Stimulated activated CD4-positive, alpha-beta T cell treated with anti-CD3 and anti-CD28 coated beads, Interleukin-2, amount 100 ng/mL, for 4 hours (primary cell): ENCODE measurements at places on chromosomes 3 and 15.

GRCh38 chr3:197516517-197516889 is 39.3 kb downstream of the BDH1 start:
- peak; percentile 32 for DNase-seq

DNA sequence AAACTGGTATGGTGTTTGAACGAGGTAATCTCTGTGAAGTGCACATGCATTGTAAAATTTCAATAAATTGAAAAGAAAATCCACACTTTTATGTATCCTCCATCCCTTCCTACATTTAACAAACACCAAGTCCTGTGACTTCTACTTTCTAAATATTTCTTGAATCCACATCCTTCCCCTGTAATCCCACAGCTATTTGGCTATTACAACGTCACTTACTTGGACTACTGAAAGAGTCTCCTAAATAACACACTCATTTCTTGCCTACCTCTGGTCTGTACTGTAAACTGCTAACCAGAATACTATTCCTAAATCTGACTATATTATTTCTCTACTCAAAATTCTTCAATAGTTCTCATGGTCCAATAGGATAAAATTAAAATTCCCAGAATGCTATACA is 176.1 kb downstream of the NEK10 start:
- DNase-seq = no peak

- no peak for DNase-seq
Measured at GRCh38 chr3:10883478-10884234, 67.6 kb downstream of the SLC6A11 start.

- no peak for DNase-seq
Measured at GRCh38 chr3:155778462-155778861, 27.6 kb downstream of the C3orf33 start.

DNA sequence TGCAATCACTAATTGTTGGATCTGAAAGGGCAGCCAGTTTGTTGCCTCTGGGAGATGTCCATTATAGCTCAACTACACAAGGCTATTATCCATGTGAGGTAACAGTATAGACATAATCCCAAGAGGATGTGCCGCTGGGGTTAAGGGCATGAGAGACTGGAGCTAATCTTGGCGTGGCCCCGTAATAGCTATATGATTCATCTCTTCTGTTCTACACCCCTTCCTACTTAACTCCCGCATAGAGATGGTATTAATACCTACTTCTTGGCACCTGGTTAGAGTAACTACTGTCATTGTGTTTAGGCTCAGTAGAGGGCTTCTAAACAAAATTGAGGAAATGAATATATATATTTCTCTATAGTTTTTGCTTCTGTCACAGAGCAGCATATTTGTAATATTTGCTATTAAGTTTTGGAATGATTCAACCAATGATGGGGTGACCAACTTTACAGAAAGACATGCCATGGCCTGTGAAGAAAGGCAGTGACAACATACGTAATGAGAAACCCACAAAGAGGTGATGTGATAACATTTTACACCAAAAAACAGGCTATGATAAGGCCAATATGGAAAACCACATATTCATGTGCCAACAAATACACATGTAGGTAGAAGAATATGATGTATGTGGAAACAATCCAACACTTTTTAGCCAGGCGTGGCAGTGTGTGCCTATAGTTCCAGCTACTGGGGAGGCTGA is 76.8 kb upstream of the DPH6 start:
- DNase-seq = no peak

DNA sequence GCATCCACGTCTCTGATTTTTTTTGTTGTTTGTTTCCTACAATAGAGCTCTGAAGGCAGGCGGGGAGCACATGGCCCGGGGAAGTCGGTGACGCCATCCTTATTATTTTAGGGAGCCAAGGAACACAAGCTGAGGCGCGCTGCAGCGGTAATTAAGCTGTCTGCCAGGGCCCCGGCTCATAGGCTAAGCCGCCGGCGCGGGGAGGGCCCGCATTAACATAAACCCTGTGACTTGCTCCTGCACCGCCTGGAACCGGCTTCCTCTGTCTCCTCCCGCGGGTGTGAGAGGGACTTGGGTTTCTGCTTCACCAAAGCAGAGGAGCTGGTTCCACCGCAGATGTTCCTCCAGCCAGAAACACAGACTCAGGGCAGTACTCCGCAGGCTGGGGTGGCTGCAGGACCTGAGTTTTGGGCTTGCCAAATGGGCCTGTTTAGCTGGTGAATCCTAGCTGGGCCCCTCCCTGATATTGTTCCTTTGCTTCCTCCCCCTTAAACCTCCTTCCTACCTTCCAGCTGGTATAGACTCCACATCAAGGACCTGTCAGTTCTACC is 25.3 kb downstream of the ANP32A start:
- DNase-seq = peak; percentile 43

DNA sequence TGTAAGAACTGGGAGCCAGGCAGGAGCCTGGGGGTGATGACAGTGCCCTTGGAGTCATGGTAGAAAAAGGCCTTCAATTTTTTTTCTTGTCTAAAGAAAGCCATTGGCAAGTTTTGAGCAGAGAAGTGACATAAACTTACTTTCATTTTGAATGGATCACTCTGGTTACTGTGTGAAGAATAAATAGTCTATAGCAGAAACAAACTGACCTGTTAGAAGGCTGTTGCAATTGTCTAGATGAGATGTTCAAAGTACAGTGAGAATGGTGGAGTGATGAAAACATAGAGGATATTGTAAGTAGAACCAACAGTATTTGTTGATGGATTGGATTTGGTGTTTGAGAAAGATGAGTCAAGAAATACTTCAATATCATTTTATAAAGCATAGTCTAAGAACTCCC is 439.9 kb downstream of the TBL1XR1 start:
- no peak for DNase-seq

- no peak for DNase-seq
Measured at GRCh38 chr3:194638991-194639605, 5.9 kb upstream of the TMEM44 start.

DNA sequence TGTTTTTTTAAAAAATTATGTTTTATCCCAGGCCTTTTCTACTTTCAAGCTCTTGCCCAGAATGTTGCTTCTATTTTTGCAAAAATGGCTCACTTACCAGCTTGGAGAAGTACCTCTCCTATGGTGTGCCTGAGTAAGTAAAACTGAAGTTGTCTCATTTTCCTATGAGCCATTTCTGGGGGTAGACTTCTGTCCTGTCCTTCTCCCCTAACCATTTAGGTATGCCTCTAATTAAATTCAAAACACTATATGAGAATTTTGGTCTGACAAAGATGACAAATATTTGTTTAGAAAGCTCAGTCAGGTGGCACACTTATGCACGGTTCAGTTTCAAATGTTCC is 282.5 kb upstream of the ICE2 start:
- no peak for DNase-seq

GRCh38 chr15:45702041-45702440 is 67.2 kb downstream of the SQOR start:
- no peak for DNase-seq

GRCh38 chr15:36183201-36183600 is 396.2 kb upstream of the CDIN1 start:
- DNase-seq = no peak

DNA sequence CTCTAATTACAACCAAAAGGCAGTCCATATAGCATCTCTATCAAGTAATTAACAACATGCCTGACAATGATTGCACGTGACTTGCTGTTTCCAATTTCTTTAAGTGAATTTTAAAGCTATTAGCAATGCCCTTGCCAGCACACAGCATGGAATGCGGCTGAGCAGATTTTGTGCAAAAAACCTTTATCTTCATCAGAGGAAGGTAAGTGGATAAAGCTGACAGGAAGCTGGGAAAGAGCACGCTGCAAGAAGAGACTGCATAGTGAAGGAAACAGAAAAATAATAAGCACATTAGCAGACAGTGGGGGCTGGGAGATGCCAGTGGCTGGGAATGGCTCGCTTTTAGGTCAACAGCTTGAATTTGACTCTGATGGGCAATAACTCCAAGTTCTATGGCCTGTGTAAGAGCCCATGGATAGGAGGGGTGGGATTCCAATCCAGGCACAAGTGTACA is 138.8 kb downstream of the PDZRN3 start:
- no peak for DNase-seq

- no peak for DNase-seq
Measured at GRCh38 chr15:94674296-94674695, 442.9 kb downstream of the MCTP2 start.

GRCh38 chr15:69857686-69858391 is 239.9 kb downstream of the TLE3 start:
- no peak for DNase-seq

GRCh38 chr3:134126153-134126552 is 96.4 kb upstream of the SLCO2A1 start:
- DNase-seq = no peak

GRCh38 chr3:9100513-9100894 is 137.2 kb upstream of the RAD18 start:
- DNase-seq = no peak

- no peak for DNase-seq
Measured at GRCh38 chr15:58441376-58442070, 9.7 kb downstream of the LIPC start.

DNA sequence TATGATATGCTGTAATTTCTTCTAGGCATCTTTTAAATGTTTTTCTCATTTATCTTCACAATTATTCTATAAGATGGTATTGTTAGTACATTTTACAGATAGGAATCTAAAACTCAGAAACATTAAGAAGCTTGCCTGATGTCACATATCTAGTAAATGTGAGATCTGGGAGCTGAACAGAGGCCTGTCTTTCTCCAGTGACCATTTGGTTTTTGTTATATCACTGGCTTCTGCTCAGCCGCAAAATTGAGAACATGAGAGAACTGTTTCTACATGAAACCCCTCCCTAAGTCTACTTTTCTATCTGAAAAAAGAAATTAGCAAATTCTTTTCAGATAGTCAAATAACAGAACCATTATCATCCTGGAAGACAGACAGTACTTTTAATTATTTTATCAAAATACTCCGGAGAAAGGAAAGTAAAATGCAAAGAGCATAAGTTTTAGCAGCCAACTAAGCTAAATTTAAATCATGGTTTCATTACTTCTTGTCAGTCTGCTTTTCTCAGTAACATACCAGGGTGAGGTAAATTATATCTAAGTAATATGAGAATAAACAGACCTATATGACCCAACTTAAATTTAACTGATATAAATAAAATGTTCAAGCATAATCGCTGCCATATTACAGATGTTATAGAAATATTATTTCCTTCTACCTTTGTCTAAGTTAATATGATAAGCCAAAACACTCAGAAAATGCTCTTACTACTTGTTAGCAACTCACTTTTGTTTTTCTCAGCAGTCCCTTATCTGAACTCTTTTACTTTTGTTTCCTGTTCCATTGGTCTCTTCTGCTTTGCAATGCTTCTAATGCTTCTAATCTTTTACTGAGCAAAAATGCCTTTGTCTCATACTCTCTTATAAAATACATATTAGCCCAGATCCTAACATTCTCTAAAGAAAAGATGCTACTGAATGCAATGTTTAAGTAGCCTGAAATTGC is 68.0 kb upstream of the MBNL1 start:
- DNase-seq = no peak

DNA sequence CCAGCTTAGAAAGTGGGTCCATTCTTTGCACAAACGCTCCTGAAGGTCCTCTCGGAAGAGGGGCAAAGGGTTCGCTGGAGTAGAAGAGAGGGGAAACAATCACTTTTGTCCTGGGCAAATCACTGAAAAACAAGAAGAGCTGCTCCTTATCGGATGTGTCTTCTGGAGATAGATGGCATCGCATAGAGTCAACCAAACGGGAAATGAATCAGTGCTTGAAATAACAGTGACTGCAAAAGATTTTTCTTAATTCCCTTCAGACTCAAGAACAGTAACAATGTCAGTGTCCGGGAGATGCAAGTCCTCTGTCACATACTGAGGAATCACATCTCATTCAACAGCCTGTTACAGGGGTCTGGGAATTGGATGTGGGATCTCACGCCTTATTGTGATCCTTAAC is 78.8 kb upstream of the PCSK6 start:
- DNase-seq = no peak

GRCh38 chr3:136749091-136749490 is 3.1 kb downstream of the STAG1 start:
- no peak for DNase-seq

GRCh38 chr15:90300988-90301706 is 35.7 kb downstream of the NGRN start:
- peak; percentile 12 for DNase-seq

DNA sequence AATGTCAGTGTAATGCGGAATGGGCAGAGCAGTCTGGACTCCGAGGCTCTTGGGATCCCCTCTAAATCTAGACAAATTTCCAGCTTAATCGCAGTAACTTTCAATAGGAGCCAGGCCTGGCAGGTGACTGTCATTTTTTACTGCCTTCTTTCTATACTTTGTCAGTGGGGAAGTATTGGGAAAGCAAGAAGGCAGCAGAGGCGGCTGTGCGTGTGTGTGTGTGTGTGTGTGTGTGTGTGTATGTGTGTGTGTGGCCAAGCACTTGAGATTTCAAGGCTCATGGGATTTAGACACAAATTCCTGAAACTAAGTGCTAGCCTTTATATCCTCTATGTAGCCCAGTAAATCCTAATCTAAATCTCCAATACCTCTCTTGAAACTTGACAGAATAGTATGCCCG is 49.3 kb upstream of the ANKRD34C start:
- no peak for DNase-seq

GRCh38 chr3:52093756-52094545 is 37.6 kb upstream of the DUSP7 start:
- DNase-seq = no peak

DNA sequence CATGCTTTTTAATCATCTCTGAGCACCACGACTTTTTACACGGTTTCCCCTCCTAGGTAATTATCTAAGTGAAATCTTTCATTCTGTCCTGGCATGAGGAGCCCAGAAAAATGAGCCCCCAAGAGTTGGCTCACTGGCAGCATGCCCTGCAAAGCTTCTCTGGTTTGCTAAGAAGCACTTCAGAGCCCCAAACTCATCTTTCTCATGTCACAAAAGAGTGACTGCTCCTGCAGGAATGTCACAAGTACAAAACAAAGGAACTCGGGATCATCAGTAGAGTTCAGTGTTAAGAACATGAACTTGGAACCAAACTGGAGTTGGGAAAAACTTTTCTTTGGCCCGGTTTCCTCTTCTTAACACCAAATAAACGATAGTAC is 123.9 kb downstream of the FOXB1 start:
- no peak for DNase-seq

DNA sequence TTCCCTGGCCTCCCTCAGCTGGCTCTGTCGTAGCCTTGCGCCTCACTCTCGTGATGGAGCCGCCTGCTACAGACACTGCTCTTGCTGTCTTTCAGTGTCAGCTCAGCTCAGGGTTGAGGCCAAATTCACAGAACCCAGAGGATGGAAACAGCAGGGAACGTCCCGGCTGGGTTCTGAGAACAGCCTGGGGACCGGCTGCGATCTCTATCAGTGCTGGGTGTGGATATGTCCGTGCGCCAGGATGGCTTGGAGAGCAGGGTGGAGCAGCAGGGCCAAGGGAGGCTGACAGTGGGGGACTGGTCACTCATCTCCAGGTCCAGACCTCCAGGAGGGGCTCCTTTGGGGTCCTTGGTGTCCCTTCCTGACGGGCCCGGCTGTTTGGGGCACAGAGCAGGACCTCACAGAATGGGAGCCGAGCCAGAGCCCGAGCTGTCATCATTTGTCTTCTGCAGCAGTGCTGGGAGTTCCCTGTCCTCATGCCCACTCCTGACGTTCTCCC is 18.4 kb downstream of the KLF15 start:
- DNase-seq = no peak

- DNase-seq = no peak
Measured at GRCh38 chr15:64500695-64501395, 40.5 kb downstream of the ZNF609 start.
